ENCODE measurements at places on chromosomes 6 and 20. TPM values are rescaled to one million over a fixed set of nuclear protein-coding genes. Genes with fewer than 3 reads are reported as not detected.
A peak's percentile ranks its signal among the peaks of the same experiment; 100 is the strongest.

GRCh38 chr6:91149246-91149955 is 562.5 kb upstream of the MAP3K7 start:
- peak; percentile 26 for DNase-seq

GRCh38 chr6:128572294-128572693 is 51.9 kb upstream of the PTPRK start:
- DNase-seq: no peak

- DNase-seq: no peak
These were observed 39.9 kb upstream of the IYD start for GRCh38 chr6:150328744-150329405.

Gene CENPW
- total RNA-seq: 16.1 TPM

Gene OR2J3
- not detected for total RNA-seq

DNA sequence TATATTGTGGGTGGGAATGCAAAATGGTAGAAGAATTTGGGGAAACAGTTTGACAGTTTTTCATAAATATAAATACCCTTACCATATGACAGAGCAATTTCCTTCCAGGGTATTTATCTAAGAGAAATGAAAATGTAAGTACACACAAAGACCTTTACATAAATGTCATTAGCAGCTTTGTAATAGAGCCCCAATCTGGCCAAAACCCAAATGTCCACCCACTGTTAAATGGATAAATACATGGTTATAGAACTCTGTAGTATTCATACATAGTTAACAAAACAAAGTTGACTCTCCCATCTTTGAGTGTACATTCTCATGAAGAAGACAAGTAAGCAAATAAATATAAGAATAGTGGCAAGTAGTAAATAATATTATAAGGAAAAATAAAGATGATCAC is 514.8 kb upstream of the NOX3 start:
- no peak for DNase-seq

GRCh38 chr6:33116841-33117711 is 41.3 kb downstream of the HLA-DPB1 start:
- no peak for DNase-seq

- DNase-seq: no peak
These were observed 52.3 kb upstream of the IL20RA start for GRCh38 chr6:137097057-137097456.

DNA sequence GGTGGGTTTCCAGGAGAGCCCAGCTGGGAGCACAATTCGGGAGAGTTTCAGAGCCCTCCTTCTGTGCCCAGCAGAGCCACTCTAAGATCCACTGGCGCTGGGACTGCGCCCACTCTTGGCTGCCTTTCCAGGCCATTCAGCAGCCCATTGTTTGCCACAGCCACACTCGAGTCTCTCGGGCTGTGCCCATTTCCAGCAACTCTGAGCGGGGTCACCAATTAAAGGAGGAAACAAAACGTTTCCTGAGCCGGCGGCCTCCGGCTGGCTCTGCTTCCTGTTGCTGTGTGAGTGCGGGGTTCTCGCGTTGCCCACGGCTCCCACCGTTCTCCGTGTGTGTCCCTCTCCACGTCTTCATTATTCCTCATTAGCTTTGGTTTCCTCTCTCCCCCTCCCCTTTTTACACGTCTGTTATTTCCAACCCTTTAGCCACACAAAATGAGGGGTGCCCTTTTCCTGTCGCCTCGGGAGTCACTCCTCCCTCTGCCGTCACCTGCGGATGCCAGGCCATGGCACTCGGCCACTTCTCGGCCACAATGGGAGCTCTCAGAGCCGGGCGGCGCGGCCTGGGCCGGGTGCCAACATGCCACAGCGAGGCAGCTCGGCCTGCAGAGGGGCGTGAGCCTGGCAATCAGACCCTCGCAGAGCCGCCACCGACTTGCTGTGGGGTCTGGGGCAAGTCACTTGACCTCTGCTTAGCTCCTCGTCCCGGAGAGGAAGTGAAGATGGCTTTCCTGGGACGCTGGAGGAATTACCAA is 94.3 kb upstream of the NKX2-2 start:
- DNase-seq: no peak

Gene PRRT1
- total RNA-seq: 0.67 TPM

Gene ARMH2
- not detected for total RNA-seq

- no peak for DNase-seq
These were observed 341.5 kb downstream of the TFAP2A start for GRCh38 chr6:10073341-10073740.

GRCh38 chr6:122495612-122496011 is 24.0 kb upstream of the SERINC1 start:
- DNase-seq: no peak

Gene C20orf204
- total RNA-seq: 0.99 TPM

DNA sequence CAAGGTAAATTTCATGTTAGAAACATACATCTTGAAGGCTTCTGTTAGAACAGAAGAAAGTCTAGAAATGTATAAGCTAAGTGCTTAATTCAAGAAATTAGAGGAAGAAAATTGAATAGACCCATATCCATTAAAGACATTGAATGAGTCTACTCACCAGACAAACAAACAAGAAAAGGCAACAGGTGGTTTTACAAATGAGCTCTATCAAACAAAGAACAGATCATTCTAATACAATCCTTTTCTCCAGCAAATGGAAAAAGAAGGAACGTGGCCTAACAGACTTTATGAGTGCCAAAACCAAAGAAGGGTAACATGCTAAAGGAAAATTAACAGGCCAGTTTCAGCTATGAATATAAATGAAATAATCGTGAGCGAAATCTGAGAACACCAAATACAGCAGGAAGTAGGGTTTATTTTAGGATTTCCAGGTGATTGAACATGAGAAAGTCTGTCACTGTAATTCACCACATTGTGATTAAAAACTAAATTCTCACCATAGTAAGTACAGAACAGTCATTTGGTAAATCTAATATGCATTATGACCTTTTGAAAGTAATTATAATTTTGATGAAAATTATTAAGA is 22.6 kb downstream of the MTHFD1L start:
- DNase-seq: no peak

- DNase-seq: no peak
These were observed 40.0 kb downstream of the SLC22A1 start for GRCh38 chr6:160161647-160161986.

Gene CRISP3
- not detected for total RNA-seq

Gene SOX18
- total RNA-seq: 0.60 TPM

DNA sequence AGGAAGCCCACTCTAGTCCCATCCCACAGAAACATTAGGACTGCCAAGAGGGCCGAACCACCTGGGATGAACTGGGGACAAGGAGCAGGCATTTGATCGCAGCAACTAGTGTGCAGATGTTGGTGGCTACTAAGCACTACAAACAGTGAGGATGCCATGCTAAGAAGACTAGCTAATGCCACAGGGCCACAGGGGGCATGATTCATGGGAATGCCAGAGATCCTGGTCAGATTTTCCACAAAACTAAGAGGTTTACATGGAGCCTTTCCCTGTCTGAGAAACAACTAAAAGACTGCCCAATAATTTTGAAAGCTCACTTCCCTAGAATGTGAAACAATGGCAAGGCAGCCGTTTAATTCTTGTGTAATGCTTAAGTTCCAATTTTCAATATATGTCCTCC is 375.9 kb upstream of the PTCHD4 start:
- DNase-seq: no peak

Gene HLA-DRB5
- total RNA-seq: not detected

Gene KCNK16
- total RNA-seq: not detected

GRCh38 chr6:5869676-5870075 is 137.0 kb downstream of the NRN1 start:
- DNase-seq: no peak

Gene CST11
- total RNA-seq: not detected

DNA sequence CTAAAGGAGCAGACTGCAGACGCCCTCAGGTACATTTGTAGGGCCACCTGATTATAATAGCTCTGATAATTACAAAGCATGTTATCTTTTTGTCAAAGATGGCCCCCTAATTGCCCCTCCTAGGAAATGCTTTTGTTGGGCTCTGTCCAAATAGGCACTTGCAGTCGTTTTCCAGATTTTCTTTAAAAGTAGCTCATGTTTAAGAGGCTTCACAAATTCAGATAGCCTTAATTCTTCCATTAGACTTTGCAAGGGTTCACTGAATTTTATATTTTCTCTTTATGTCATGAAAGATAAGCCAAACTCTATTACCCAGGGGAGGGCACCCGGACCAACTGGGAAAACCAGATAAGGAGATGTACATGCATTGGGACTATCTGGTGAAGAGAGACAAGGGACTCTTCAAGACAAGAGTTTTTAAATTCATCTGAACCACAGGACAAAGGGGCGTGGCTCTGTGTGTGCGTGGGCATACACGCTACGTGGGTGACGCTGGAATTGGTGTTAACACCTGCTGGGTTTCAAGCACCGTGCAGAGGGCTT is 95.6 kb downstream of the TOX2 start:
- no peak for DNase-seq

Gene UBD
- total RNA-seq: 13.2 TPM

GRCh38 chr6:105920071-105920470 is 166.1 kb upstream of the PRDM1 start:
- DNase-seq: no peak

DNA sequence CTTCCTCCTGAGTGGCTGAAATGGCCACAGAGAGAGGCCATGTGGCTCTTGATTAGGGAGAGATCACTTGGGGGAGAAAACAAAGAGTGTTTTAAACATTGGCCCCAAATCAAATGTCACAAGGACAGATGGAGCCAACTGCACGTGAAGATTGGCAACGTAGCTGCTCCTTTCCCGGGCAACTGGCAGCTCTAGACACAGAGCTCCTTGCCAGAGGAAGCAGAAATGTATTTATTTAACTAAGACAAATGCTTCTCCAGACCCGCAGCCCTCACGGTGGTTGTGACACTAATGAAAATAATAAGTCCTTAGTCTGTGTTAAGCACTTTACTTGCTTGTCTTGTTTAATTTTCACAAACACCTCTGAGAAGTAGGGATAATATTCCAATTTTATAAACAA is 49.6 kb upstream of the DSN1 start:
- no peak for DNase-seq

- peak; percentile 47 for DNase-seq
These were observed 477.1 kb upstream of the EYS start for GRCh38 chr6:66184091-66184490.

Gene REM1
- total RNA-seq: not detected

DNA sequence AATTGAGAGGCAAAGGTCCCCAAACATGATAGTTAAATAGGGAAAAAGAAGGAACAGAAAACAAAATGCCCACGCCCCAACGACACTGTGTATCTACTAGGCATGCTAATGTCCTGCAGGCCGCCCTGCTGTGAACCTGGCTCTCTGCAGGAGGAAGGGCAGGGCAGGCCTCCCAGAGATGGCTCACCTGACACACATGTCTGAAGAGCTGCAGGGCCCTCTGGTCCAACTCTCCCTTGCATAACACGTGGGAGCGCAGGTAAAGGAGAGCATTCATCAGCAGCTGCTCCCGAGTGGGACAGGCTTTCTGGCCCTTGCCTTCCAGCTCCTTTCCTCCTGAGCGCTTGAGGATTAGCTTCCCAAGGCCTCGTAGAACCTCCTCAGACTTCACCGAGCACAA is 53.7 kb upstream of the LYRM2 start:
- DNase-seq: no peak

- no peak for DNase-seq
These were observed 14.2 kb upstream of the TNFRSF21 start for GRCh38 chr6:47323887-47324286.

- DNase-seq: peak; percentile 23
These were observed 71.7 kb downstream of the RCAN2 start for GRCh38 chr6:46419576-46420002.

- DNase-seq: peak; percentile 34
These were observed 125.1 kb downstream of the MYLK4 start for GRCh38 chr6:2625581-2625980.

DNA sequence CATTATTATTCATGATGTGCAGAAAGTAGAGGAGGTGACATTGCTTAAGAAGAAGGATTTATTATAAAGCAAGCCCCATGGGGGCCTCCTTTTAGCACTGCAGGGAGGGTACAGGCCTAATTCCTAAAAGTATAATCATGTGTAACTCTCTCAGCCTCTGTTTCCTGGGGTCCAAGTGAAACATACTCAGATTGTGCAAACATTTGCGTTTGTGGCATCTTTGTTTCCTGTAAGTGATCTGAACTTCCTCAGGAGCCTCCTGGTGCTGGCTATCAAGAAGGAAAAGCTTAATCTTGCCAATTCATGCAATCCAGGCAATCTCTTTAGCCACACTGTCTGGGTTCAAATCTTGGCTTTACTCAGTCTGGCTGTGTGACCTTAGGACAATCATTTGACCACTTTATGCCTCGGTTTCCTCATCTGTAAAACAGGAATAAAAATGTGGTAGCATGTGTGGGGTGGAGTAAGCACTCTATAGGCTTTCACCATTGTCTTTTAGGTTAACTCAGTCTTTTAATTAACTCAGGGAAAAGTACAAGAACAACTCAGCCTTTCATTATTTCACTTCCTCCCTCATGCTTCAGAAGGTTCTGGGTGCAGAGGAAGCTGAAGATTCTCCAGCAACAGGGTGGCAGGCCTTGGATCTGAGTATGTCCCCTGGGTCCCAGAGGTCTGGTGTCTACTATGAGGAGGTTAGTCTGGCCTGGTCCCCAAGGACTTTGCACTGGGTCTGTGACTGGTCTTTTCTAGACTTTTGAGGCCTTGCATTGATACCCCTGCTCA is 831 bp upstream of the SIRPB2 start:
- DNase-seq: no peak

- DNase-seq: no peak
These were observed 125.2 kb downstream of the TSHZ2 start for GRCh38 chr20:53097371-53097770.

Gene RBPJL
- not detected for total RNA-seq

GRCh38 chr6:107400616-107401147 is 58.7 kb downstream of the PDSS2 start:
- DNase-seq: no peak

GRCh38 chr6:12525276-12525675 is 191.3 kb upstream of the PHACTR1 start:
- DNase-seq: no peak

DNA sequence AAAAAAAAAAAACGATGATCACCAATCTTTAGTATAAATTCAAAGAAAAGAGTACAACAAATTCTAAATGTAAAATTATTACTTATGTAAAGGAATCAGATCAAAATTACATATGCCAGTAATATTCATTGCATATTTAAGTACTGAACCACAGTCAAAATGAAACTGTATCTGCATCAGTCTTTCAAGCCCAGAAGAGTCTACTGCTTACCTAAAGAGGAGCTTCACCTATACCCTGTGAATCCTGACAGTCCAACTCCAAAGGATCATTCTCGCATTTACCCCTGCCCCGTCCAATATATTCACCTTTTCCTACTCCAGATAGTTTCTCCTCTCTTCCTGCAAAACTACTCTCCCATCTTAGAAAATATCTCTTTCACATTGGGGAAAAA is 9.2 kb downstream of the ATG5 start:
- no peak for DNase-seq

- DNase-seq: no peak
These were observed 113.8 kb downstream of the MAP3K4 start for GRCh38 chr6:161105408-161105807.
